BJ (cell line): ENCODE measurements at places on chromosomes 7 and 10. TPM values are rescaled to one million over a fixed set of nuclear protein-coding genes. Genes with fewer than 3 reads are reported as not detected.

Gene CLEC2L
- polyA plus RNA-seq, result not detected in 2 replicates

Gene AQP1
- polyA plus RNA-seq, result 2.3 and 3.9 TPM in 2 replicates

Gene OR2F1
- not detected in 2 replicates for polyA plus RNA-seq

Gene EPHB6
- polyA plus RNA-seq, result 4.5 and 7.1 TPM in 2 replicates

Gene SLC37A3
- 35.2 and 40.2 TPM in 2 replicates for polyA plus RNA-seq

Gene SERPINE1
- polyA plus RNA-seq, result 1,118 and 1,433 TPM in 2 replicates

Gene LIPN
- polyA plus RNA-seq, result not detected in 2 replicates

Gene STEAP4
- not detected in 2 replicates for polyA plus RNA-seq

Gene NUTM2D
- 2.1 and 2.8 TPM in 2 replicates for polyA plus RNA-seq

Gene PIK3AP1
- 0.04 and 0.06 TPM in 2 replicates for polyA plus RNA-seq

Gene PIP
- polyA plus RNA-seq, result not detected in 2 replicates

Gene PVRIG
- polyA plus RNA-seq, result not detected in 2 replicates

Gene SAMD9
- polyA plus RNA-seq, result 2.8 and 6.8 TPM in 2 replicates

Gene NPFFR1
- polyA plus RNA-seq, result not detected in 2 replicates

Gene NODAL
- polyA plus RNA-seq, result not detected in 2 replicates

Gene NKX1-2
- not detected in 2 replicates for polyA plus RNA-seq

Gene SPDYE8
- polyA plus RNA-seq, result not detected in 2 replicates

GRCh38 chr7:155486783-155487508 is 29.0 kb downstream of the EN2 start:
- no peak for DNase-seq

DNA sequence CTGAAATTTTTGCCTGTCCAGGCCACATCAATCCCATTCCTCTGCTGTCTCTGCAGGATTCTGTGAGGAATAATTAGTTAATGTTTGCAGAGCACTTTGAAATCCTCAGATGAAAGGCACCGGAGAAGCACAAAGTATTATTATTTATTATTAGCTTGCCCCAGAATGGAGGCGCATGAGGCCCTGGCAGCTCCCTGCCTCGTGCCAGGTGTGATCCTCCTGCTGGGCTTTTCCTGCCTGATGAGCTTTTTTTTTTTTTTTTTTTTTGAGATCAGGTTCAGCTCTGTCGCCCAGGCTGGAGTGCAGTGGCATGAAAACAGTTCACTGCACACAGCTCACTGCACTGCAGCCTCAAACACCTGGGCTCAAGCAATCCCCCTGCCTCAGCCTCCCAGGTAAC is 65.2 kb downstream of the TCF7L2 start:
- no peak for DNase-seq

DNA sequence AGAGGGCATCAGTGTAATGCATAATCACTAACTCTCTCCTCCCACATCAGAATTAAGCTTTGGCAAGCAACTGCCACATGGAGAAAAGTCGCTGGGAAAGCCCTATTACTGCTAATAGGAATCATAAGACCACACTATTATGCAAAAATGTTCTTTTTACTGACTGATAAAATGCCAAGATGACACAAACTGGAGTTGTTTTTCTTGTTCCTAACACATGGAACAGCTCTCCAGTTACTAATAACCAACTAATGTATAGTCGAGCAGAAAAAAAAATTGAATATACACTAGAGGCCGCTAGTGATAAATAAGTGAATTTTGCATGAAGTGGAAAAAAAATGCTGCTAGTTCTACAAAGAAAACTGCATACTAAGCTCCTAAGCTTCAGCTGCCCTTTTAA is 165.6 kb downstream of the TPK1 start:
- DNase-seq, result no peak

DNA sequence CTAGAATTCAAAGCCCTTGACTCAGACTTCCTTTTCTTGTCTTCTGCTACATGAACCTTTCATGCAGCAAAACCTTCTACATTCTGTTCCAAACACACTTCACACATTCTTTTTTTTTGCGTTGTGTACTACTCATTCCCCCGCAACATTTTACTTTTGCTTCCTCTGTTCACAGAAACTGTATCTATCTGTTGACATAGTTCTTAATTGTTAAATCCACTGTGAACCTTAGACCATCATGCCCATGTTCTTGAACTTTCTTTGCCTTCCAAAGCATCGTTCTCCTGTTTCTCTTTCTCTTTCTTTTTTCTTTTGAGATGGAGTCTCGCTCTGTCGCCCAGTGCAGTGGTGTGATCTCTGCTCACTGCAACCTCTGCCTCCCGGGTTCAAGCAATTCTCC is 14.2 kb downstream of the CCSER2 start:
- no peak for DNase-seq

GRCh38 chr10:32377458-32378259 is 30.7 kb upstream of the EPC1 start:
- no peak for DNase-seq

DNA sequence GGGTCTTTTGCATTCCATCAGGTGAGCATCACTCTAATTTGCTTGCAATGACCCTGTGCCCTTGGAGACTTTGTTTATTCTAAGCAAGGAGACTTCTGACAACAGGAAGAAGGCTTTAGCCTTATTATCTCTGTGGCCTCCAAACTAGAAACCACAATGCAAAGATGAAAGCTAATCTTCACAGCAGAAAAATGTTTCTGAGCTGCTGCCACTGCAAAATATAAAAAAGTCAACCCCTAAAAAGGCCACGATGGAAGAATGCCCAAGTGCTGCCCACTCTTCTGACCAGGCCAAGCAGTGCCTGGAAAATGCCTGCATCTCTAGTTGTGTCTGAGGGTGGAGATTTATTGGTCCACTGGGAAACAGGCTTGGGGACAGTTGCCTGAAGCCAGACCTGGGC is 299.9 kb downstream of the C7orf25 start:
- DNase-seq, result no peak

- DNase-seq, result no peak
Measured at GRCh38 chr10:54434782-54435181, 366.2 kb downstream of the PCDH15 start.

GRCh38 chr7:92368741-92369140 is 78.5 kb upstream of the GATAD1 start:
- DNase-seq, result no peak

DNA sequence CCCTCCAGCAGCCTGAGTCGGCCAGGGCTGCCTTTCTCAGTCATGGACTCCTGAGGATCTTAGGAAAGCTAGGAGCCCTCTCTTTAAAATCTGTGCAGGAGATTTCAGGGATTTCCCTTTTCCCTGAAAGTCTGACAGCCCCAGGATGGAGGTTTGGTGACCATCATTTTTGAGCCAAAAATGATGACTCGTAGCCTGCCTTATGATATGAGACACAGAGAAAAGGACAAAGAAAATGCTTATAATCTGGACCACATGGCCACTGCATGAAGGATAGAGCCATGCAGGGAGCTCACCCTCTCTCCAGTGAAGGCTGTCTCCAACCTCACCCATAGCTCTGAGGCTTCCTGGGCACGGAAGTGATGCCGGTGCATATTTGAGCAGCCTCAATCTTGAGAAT is 106.6 kb upstream of the CHST15 start:
- DNase-seq, result no peak

GRCh38 chr7:41175435-41175834 is 527.5 kb downstream of the INHBA start:
- no peak for DNase-seq

GRCh38 chr7:11613292-11613930 is 218.6 kb downstream of the THSD7A start:
- DNase-seq, result no peak

GRCh38 chr10:8035006-8035640 is 19.4 kb upstream of the GATA3 start:
- DNase-seq, result no peak

GRCh38 chr7:130352194-130353074 is 7.8 kb downstream of the CPA5 start:
- DNase-seq, result no peak

DNA sequence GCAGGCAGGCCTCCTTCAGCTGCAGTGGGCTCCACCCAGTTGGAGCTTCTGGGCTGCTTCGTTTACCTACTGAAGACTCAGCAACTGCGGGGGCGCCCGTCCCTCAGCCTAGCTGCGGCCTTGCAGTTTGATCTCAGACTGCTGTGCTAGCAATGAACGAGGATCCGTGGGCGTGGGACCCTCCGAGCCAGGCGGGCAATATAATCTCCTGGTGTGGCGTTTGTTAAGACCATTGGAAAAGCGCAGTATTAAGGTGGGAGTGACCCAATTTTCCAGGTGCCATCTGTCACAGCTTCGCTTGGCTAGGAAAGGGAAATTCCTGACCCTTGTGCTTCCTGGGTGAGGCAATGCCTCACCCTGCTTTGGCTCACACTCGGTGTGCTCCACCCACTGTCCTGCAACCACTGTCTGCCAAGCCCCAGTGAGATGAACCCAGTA is 159.2 kb upstream of the FOXP2 start:
- DNase-seq, result no peak

DNA sequence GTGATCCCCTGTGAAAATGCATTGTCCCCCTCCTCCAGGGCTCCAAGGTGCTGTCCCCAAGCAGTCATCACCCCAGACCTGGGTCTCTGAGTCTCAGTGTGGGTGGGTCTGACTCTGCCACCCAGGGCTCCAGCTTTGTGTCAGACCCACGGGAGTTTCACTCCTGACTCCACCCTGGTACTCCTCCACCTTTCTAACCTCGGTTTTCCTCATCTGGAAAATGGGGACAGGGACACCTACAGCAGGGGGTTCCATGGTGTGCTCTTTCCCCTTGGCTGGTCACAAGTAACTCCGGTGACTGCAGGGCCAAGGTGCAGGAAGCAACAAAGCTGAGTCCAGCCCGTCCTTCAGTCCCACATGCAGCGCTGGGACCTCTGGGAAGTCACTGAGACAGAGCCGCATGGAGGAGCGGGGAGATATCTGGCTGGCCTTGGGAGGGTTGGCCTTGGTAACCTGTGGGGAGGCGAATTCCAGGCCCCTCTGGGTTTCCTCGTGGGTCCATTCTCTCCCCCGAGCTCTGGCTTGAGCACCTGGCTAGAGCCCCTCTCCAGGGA is 41.8 kb upstream of the RABGEF1 start:
- no peak for DNase-seq
